T-helper 1 cell treated with Interleukin-12 subunit alpha and Interleukin-12 subunit beta and Interleukin-4 antibody, amounts not matched to agents 30 ng/mL and 1 ng/mL, for 36 hours (primary cell): ENCODE measurements at places on chromosomes 5 and 9. TPM values are rescaled to one million over a fixed set of nuclear protein-coding genes. Genes with fewer than 3 reads are reported as not detected.

DPP7 gene
- 251 and 260 TPM in 2 replicates for total RNA-seq

PDLIM4 gene
- total RNA-seq: 0.17 and 0.74 TPM in 2 replicates

NFIL3 gene
- 46.3 and 50.5 TPM in 2 replicates for total RNA-seq

BTNL9 gene
- total RNA-seq: not detected in 2 replicates

SLC1A1 gene
- 0.12 and 0.32 TPM in 2 replicates for total RNA-seq
